ENCODE measurements at places on chromosomes 4 and X.

GRCh38 chrX:769796-770195 lies 139.2 kb downstream of the SHOX start:
- DNase-seq = no peak

DNA sequence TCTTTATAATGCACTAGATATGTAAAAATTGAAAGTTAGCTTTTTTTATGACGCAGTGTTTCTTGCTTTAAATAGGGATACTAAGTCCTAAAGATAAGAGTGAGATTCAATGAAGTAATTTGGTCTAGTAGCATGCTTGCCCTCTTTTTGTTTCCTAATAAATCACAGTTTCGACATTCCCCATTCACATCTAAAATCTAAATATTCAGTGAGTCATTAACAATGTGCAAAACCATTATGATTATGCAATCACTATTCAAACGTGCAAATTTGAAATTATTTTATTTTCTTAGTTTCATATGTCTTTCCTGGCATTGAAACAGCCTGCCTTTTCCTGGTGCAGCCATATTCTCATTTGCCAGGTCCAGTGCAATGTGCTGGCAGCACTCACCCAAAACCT lies 1350.5 kb upstream of the PABPC4L start:
- DNase-seq = no peak

- no peak for DNase-seq
Measured at GRCh38 chrX:140507982-140508305, 3.1 kb upstream of the SOX3 start.

DNA sequence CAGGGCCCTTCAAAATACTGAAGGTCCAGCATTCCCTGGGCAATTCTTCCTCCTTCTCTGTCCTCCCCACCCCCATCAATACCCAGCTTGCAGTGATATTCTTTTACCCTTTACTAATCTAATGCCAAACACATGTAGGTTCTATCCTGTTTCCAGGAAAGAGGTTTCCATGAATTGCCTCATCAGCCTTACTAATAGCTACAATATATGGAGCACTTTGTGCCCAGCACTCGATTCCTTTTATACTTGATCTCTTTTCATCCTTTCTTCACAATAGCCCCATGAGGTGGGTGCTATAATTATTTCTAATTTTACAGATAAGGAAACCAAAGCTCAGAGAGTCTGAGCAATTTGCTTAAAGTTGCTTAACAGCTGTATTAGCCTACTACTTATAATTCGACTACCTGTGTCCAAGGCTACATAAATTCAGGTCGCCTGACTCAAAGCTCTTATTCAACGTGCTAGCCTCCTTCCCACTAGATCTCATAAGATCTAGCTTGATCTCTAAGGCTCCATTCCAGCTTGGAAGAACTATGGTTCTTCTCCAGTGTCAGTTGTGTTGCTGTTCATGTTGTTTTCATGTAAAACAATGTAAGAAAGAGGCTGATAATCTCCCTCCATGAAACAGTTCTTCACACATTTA lies 229.6 kb upstream of the PGRMC2 start:
- DNase-seq = no peak

DNA sequence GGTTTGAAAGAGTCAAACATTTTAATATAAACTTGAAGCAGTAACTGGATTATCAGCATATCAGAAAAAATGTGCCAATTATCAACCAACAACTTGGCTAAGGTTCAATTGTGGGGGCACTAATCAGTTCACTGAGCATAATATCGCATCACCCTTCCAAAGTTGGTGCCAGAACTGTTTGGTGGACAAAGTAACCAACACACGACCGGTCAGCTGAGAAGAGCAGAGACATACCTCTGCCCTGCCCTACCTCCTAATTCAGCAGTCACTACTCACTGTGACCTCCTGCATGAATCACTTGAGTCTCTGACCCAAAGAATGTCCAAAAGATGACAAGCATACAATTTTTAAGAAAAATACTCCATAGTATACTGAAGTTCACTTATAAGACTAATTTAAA lies 53.2 kb downstream of the TSPAN5 start:
- no peak for DNase-seq

GRCh38 chrX:39815631-39816030 lies 282.1 kb downstream of the BCOR start:
- no peak for DNase-seq

DNA sequence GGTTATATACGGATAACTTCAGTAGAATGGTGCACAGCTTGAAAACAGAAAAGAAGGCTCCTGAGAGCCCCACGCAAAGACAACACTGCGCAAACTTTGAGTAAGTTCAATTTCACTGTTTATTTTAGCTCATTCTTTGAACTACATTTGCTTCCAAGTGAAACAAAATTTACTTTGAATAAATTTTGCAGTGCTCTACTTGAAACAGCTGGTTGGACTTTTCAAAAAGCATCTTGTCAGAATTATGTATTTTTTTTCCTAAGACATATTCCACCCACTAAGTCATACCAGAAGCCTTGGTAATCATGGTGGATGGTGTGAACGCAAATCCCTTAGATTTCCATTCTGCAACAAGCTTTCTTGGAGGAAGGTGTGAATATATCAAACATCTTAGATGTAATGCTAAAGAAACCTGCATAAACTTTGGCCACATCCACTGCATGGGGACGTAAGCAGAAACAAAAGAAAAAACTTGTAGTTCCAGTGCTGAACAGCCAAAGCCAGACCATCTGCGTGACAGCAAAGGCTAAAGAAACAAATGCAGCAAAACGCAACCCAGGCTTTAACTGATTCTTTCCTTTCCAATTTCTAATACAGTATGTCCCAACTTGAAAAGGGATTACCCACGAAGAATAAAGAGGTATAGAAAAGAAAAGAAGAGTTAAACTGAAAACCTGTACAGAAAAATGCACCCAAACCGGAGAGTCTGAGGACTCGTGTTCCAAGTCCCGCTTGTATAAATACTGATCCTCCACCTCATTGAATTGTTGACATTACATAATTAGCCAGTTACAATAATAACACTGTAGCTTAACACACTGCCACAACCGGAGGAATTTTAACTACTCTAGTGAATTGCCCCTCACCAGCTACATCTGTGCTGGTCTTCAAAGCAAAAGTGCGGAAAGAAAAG lies 90.9 kb downstream of the SH3RF1 start:
- DNase-seq = no peak
